ENCODE measurements at places on chromosomes 3 and 15.

DNA sequence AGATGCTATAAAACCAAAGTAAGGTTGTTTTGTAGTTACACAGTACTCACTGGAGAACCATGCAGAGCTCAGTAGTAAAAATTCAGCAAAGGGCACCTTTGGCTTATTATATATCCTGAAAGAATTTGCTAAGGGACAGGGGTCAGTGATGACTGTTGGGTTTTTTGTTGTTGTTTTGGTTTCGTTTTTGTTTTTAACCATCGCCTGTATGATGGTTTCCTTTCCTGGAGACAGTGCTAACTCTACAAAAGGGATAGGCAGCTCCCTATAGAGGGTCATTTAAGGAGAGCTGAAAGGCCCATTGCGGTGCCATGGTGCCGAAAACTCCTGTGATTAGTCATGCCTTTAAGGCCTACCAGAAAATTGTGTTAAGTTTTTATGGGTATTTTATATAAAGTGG is 118.2 kb upstream of the GOLIM4 start:
- ATAC-seq, result no peak

GRCh38 chr3:69823743-69824142 is 84.5 kb downstream of the MITF start:
- no peak for ATAC-seq

- ATAC-seq, result no peak
Observed at GRCh38 chr3:77102951-77103769, 63.3 kb downstream of the ROBO2 start.

DNA sequence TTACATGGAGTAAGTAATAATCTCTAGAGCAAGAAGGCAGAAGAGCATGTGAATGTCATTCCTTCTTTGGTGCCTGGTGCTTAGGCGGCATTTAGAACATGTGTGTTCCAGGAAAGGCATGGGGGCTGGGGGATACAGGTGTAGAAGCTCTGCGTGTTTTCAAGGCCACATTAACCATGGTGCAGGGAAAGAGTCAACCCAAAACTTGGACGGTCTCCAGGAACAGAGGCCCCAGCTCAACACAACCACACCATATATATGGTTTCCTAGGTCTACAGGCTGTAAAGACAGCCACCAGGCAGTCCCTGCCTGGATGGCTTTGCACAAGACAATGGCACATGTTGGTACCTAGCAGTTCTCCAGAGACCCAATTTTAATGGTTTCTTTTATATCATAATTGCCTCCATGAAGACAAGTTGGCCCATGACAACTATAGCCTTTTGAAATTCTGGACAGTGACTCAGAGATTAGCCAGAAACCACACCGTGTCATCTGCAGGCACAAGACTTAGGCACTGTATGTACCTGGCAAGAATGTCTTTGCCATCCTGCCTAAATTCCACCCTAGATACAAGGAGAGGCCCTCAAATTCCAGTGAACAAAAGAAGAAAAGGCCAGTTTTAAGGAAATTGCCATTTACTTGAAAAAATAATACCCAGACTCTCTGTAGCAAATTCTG is 25.0 kb upstream of the DGKG start:
- no peak for ATAC-seq

GRCh38 chr15:95027981-95028380 is 796.6 kb downstream of the MCTP2 start:
- no peak for ATAC-seq

GRCh38 chr3:123344175-123344906 is 104.5 kb downstream of the ADCY5 start:
- ATAC-seq, result peak; percentile 32

DNA sequence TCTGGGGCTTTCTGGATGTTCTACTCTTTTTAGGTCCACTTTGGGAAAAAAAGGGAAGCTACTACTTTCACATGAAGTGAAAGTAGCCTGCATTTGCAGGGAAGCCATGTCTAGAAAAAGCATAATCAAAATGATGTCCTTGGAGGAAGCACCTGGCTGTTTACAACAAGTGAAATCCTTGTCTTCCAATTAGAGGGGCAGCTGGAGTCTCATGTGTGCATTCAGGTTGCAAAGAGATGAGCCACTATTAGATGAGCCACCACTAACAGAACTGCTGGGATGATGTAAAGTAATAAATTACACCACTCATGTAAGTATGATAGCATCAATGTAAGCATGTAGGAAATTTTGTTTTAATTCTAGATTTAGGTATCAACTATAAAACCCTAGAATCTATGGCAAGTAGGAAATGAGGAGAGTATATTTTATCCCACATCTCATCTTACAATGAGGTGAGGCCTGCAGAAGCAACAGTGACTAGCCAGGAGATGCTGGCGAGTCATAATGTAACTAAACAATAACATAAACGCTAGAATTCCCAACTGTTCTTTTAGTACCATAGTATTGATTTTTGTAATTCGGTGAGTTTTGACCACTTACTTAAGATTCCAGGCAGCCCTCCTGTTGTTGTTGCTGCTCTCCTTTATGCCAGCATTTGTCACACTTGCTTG is 75.9 kb downstream of the TMEM108 start:
- no peak for ATAC-seq

GRCh38 chr15:52567871-52568600 is 794 bp downstream of the ARPP19 start:
- ATAC-seq, result peak; percentile 1

GRCh38 chr3:126891791-126892190 is 91.1 kb upstream of the PLXNA1 start:
- no peak for ATAC-seq

DNA sequence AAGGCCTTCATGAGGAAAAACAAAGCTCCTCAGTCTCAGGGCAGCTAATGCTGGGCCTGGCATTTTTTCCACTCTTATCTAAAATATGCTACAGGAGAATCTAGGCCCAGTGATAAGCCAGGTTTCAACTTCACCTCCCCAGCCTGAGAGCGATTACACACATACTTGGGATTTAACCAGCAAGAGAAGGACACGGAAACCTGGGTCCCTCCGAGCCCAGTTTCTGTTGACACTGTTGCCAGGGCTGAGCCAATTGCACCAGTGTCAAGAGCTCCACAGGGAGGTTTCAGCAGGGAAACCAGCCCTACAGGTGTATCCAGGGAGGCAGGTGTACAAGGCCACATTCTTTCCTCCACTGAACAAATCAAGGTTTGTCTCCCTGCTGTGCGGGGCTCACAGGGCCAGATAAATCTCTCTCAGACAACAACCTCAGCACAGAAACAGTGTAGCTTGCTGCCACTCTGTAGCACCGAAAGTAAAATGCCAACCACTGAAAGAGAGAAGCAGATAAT is 85.4 kb downstream of the MAGI1 start:
- ATAC-seq, result no peak

- ATAC-seq, result peak; percentile 76
Observed at GRCh38 chr3:172516318-172517214, 6.7 kb downstream of the TNFSF10 start.

- ATAC-seq, result no peak
Observed at GRCh38 chr3:82001276-82001923, 240.0 kb upstream of the GBE1 start.

GRCh38 chr15:74636984-74637383 is 21.3 kb downstream of the CLK3 start:
- no peak for ATAC-seq

DNA sequence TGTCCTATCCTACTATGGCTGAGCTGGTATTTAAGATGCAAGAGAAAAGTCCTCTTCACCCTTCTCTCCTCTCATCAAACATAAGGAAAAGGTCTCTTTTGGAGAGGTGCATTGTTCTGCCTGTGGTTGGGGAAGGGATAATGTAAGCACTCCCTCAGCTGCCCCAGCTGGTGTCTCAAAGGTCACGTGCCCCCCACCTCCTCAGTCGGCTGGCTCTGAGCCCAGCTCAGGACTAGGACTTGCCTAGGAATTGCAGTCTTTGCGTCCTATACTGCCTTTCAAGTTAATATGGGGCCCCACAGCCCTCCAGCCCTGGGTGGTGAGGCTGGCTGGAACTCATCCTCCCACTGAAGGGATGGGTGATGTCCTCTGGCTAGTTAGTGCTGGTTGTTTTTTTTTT is 29.7 kb downstream of the OR4F15 start:
- ATAC-seq, result no peak

DNA sequence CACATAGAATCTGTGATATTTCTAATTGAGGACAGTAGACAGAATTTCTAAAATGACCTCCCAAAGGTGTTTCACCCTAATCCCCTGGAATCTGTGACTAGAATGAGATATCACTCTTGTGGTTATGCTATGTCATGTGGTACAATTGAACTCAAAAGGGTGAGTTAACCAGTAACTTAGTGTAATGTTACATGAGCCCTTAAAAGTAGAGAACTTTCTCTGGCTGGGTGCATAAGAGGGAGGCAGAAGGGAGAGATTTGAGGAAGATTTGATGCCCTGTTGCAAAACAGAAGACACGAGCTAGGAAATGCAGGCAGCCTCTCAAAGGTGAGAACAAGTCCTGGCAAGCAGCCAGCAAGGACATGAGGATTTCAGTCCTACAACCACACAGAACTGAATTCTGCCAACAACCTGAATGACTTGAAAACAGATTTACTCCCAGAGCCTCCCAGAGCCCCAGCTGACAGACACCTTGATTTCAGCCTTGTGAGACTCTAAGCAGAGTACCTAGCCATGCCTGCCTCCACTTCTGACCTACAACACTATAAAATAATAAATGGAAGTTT is 160.3 kb downstream of the MTHFS start:
- no peak for ATAC-seq

DNA sequence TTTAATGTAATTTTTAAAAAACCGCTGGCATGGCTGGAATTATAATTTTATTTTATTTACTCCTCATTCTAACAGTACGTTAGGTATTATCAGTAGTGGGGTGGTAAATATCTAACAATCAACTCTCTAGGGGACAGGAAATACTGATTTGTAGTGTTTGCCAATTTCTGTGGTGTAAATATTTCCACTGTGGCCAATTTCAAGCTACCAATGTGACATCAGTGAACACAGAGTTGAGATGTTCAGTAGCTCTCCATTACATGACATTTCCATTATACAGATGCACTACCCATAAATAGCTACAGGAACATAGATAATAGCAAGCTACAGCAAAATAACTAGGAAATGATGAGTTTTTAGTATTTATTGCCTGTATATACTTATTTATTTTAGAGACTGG is 10.0 kb upstream of the ARL8B start:
- no peak for ATAC-seq
